ENCODE measurements at places on chromosomes 16 and 17.

GRCh38 chr17:62090021-62090824 lies 25.1 kb upstream of the MED13 start:
- no peak for DNase-seq

GRCh38 chr17:50100921-50101345 lies 5.8 kb downstream of the PDK2 start:
- no peak for DNase-seq

GRCh38 chr17:15973834-15974233 lies 25.7 kb downstream of the ZSWIM7 start:
- DNase-seq, result no peak

DNA sequence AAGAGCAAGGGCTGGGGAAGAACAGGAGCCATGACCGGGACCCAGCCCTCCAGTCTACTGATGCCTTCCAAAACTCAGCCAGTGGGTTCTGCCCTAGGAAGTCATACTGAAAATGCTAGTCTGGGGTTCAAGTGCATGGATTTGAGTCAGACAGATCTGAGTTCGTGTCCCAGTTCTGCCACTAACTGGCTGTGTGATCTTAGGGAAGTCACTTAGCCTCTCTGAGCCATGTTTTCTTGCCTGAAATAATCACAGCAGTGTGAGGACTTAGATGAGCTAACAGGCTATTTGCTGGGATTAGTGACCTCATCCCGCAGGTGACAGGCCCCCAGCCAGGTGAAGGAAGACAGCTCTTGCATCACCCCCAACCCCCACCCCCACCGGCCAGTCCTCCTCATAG lies 4.4 kb downstream of the GRIN2C start:
- DNase-seq, result no peak

DNA sequence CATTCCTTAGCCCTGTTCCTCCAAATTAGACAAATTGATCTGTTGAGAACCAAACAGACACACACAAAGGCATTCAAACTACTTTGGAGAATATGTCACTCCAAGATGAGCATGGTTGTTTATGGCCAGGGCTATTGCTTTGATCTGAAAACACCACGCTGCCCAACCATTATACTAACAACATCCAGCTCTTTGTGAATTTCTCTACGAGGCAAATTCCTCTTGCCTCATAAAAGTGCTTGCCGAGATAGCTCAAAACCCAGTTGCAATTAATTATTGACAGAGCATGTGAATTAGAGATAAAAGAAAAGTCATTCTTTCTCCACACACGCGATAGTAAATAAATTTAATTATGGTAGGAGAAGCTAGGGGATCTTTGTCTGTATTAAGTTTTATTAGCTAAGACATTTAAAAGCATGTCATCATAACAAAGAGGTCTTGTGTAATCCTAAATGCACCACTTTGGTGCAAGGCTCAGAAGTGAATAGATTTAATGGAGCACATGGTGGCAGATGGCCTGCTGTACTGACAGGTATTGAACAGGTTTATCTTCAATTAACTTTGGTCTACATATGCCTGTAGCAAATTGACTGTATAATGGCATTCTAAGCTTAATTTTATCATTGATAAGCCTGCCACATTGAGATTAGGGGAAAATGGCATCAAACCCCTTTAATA lies 441.8 kb downstream of the HS3ST4 start:
- no peak for DNase-seq
